Body of pancreas (tissue), 4 donors: ENCODE measurements at places on chromosomes 2 and 18. TPM values are rescaled to one million over a fixed set of nuclear protein-coding genes. Genes with fewer than 3 reads are reported as not detected.

GRCh38 chr18:22800551-22800951, 132.6 kb upstream of the RBBP8 start:
- no peak for DNase-seq
- H3K4me1 ChIP-seq = no peaks in the 10 kb centered on the region
- H3K27ac ChIP-seq = no peak overlapping the region
- no peaks in the 10 kb centered on the region for H3K36me3 ChIP-seq
- H3K4me3 ChIP-seq = no peak overlapping the region

- no peaks in the 10 kb centered on the region for H3K4me1 ChIP-seq
- DNase-seq = no peak
- no peak overlapping the region for H3K4me3 ChIP-seq
- no peak overlapping the region for H3K27ac ChIP-seq
These were observed 227.2 kb upstream of the HS6ST1 start for GRCh38 chr2:128545829-128546228.

GRCh38 chr2:191545361-191545760, 132.6 kb upstream of the NABP1 start:
- H3K4me3 ChIP-seq = no peak overlapping the region
- no peaks in the 10 kb centered on the region for H3K4me1 ChIP-seq
- no peak for DNase-seq
- no peak overlapping the region for H3K27ac ChIP-seq
- H3K27me3 ChIP-seq = no peaks in the 10 kb centered on the region

DNA sequence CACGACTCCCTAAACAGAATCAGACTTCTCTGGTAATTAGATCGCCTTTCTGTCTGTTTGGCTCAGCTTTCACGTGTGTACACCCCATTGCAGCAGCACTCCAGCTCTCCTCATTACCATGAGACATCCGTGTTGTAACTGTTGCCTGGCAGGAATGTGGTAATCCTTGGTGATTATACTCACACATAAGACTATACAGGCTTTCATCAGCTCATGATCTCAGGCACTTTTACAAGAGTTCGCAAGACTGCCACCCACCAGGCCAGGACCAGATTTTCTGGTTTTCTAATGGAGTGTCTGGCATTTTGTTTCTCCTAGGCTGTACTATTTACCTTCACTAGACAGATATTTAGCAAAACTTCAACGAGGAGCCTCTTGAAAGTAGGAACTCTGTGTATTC, 50.2 kb downstream of the ACVR1 start:
- H3K36me3 ChIP-seq = no peaks in the 10 kb centered on the region
- H3K27ac ChIP-seq = no peak overlapping the region
- no peaks in the 10 kb centered on the region for H3K27me3 ChIP-seq
- H3K4me1 ChIP-seq = peaks cover 10% of the 10 kb centered on the region
- DNase-seq = no peak
- no peak overlapping the region for H3K4me3 ChIP-seq

GRCh38 chr2:223416815-223417610, 185.1 kb downstream of the SCG2 start:
- H3K4me3 ChIP-seq = no peak overlapping the region
- no peaks in the 10 kb centered on the region for H3K27me3 ChIP-seq
- no peak for DNase-seq
- no peaks in the 10 kb centered on the region for H3K4me1 ChIP-seq

DNA sequence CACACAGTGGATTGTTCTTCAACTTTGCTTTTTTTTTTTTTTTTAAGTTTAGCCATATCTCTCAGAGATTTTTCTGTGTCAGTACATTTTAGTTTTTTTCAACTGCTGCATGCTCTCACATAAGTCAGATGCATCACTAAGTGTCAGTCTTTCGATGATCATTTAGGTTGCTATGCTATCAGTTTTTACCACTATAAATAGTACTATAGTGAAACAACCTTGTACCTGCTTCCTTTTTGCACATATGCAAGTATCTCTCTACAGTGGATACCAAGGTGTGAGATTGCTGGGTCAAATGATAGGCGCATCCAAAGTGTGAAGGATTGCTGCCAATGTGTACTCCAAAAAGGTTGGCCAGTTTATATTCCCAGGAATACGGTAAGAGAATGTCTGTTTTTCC, 33.5 kb upstream of the MAP4K3 start:
- H3K4me3 ChIP-seq = no peak overlapping the region
- peaks cover 27% of the 10 kb centered on the region for H3K4me1 ChIP-seq
- H3K27ac ChIP-seq = no peak overlapping the region
- no peak for DNase-seq
- H3K36me3 ChIP-seq = no peaks in the 10 kb centered on the region

MC4R gene
- total RNA-seq = not detected

AFF3 gene
- total RNA-seq = 0.52 TPM
